ENCODE measurements at places on chromosomes 11 and 22.

GRCh38 chr11:126547161-126547560 lies 191.7 kb downstream of the ST3GAL4 start:
- no peak for DNase-seq

DNA sequence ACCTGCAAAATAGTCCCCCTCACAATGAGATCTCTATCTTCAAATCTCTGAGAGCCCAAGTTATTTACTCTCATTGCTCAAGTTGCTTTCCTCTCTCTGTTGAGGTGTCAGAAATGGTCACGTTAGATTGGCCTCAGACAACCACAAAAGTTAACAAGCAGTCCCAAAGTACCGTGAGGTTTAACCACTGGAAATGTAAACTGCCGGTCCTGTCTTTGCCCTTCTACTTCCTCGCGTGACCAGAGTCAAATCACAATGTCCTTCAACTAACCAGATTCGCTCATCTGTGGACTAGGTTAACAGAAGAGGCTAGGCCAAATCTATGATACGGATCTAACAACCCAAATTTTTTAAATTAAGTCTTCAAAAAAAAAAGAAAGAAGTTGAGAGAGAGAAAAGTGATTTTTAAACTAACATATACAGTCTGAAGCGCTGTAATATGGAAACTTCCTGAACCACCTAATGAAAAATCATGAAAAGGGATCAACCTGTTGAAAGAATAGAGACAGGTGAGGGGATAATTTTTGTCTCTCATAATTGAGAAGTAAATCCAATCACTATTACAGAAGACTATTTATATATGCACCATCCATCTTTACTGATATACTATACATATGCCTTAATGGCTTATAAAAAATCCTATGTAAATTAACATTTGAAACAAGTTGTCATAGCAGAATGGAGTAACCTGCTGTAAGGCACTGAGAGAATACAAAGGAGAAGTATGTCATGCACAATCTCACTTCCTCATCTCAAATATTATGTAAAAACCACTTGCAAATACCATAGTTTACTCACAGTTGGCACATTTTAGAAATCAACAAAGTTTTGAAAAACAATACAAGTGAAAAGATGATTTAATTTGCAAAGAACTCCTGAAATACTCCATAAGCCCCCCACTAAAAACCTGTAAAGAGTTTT lies 3.3 kb upstream of the JAML start:
- DNase-seq, result no peak

DNA sequence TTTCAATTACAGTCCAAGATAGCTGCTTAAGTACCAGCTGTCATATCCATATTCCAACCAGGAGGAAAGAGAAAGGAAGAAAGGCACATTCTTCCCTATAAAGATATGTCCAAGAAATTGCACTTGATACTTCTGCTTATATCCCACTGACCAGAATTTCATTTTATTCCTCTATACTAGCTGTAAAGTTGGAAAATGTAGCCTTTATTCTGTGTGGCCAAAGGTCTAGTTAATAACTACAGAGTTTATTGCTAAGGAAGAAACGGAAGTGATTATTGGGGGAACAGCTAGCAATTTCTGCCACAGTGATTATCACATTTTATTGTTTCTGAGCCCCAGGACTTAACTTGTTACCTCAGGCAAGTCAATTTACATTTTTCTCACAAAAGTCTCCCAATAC lies 213.8 kb downstream of the TTC28 start:
- no peak for DNase-seq

DNA sequence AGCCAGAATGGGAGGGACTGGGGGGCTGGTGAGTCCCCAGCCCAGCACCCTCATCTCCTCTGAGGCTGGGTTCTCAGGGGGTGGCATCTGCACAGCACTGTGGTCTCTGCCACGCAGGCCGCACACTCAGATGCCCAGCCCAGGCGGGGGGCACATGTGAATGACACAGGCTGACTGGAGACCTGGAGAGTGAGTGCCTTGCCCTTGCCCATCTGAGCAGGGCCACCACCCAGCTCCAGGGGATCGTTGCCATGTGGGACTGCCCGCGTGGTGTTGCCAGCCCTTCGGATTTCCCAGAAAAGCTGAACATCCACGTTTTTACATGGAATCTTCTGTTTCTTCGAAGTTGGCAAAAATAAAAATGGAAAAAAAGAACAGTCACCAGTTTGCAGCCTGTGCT lies 18.9 kb downstream of the PRDM11 start:
- no peak for DNase-seq
